Psoas muscle (tissue), 8 donors: ENCODE measurements at places on chromosomes 1 and 21. TPM values are rescaled to one million over a fixed set of nuclear protein-coding genes. Genes with fewer than 3 reads are reported as not detected.

Gene VCAM1
- polyA plus RNA-seq: 0.60 TPM

Gene TBX19
- 0.36 TPM for polyA plus RNA-seq

Gene AADACL4
- polyA plus RNA-seq: not detected

DNA sequence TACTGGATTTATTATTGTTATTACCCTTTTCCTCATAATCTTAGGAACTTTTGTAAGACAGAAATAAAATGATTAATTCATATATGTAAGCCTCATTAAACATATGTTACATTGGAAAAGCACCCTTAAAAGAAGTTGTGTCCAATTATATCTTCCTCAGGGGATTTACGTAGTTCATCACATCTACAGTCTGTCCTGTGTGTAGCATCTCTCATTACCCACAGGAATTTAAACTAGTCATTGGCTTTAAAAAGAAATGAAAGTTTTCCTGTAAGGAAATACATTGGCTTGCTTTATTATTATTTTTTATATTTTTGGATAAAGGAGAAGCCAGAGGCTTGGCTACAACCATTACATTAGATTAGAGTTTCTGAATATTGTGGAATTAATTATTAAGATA, 56.1 kb downstream of the SWT1 start:
- no peak for DNase-seq

DNA sequence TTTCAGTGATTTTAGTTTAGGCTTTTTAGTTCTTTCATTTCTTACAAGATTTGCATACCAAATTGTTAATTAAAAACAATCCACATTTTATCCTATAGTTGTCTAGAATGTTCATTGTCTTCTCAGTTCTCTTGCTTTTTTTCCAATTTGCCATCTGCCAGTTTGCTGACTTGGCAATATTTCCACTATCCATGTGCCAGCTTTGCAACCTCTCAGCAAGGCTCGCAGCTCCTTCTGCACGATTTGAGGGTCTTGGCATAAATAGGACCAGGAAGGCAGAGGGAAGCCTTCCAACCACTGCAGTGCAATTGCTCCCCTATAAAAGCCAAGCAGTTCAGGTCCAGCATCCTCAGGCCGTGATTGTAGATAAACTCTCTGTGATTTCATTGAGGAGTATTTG, 306.8 kb upstream of the FMN2 start:
- no peak for DNase-seq

- DNase-seq: no peak
Observed at GRCh38 chr1:86753700-86754099, 49.3 kb downstream of the SH3GLB1 start.

DNA sequence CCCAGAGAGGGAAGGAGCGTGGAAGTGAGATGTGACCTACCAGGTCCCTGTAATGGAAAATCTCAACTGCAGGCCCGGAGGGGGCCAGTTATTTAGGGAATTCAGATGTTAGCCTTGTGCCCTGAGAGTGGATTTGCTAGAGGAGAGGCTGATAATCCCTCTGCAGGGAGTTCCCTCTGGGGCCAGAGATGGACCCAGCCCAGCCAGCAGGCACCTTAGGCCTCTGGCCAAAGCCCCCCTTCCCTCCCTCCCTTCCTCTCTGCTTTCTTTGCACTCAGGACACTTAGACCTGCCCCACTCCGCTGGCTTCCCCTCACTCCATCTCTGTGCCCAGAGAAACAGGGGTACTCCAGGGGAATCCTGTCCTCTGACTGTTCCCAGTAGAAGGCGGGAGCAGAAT, 1.5 kb upstream of the ATP1A2 start:
- peak; percentile 54 for DNase-seq

DNA sequence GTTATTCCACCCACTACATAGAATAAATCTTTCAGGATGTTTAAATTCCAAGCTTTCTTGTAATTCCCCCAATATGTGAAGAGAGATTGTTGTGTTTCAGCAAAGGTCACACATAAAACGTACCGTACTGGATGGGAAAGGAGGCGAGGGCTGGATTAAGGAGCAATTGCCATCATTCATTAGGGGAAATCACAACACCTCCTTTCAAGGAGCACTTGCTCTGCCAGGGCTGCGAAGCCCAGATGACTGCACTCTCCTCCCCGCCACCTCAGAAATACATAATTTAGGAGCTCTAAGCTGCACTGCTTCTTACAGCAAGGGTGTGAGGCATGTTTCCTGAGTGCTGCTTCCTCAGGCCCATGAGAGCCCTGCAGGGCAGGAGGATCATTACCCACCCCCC, 29.6 kb downstream of the MATN1 start:
- no peak for DNase-seq

- no peak for DNase-seq
Observed at GRCh38 chr1:162903246-162903645, 42.3 kb upstream of the CCDC190 start.

DNA sequence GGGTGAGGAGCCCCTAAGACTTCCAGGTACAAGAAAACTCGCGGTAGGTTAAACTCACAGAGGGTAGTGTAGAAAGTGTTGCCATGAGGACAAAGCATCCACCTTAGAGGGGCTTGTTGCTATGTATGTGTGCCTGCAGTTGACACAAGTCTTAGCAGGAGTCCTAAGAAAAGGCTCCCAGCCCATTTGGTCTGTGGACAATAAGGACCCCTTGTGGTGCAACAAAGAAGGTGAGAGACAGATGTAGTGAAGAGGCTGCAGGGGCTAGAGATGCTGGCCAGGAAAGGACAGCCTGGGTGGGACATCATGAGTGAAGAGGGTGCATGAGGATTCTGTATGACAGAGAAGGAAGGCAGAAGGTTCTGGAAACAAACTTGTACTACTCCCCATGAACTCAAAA, 36.3 kb upstream of the IL10 start:
- no peak for DNase-seq

DNA sequence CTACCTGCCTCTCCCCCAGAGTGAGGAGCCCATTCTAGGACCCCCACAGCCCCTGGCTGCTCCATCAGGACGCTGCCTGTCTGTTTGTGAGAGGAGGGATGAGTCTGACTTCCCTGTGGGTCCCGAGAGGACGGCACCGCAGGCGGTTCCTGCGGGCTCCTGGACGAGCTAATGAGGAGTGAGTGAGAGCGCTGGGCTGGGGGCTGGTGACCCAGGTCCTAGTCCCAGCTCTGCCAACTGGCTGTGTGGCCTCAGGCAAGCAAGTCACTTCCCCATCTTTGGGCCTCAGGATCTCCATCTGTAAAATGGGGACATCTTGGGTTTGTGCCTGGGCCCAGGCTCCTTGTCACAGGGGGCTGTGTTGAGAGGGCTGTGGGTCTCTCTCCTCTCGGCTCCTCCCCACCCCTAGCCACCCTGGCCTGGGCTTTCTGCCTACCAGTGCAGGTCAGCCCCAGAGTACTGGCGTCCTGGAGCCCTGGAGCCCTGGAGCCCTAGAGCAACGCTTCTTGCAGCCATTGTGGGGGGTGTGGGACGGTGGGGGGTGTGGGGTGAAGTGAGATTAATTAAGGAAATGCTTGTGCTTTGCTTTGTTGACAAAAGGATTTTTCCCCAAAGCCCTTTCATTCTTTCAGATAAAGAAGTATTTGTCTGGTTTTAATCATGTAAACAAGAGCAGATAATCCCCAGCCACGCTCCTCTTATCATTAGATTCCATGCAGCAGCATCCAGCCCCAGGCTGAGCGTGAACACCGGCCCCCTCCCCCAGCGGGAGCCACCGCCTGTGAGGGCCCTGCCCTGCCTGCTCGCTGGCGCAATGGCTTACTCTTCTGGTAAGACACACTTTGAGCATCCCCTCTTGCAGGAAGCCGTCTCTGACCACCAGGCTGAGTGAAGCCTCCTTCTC, 26.8 kb downstream of the SLC1A7 start:
- peak; percentile 23 for DNase-seq
